HT-29 (cell line): ENCODE measurements at places on chromosomes 11 and 22. TPM values are rescaled to one million over a fixed set of nuclear protein-coding genes. Genes with fewer than 3 reads are reported as not detected.

DNA sequence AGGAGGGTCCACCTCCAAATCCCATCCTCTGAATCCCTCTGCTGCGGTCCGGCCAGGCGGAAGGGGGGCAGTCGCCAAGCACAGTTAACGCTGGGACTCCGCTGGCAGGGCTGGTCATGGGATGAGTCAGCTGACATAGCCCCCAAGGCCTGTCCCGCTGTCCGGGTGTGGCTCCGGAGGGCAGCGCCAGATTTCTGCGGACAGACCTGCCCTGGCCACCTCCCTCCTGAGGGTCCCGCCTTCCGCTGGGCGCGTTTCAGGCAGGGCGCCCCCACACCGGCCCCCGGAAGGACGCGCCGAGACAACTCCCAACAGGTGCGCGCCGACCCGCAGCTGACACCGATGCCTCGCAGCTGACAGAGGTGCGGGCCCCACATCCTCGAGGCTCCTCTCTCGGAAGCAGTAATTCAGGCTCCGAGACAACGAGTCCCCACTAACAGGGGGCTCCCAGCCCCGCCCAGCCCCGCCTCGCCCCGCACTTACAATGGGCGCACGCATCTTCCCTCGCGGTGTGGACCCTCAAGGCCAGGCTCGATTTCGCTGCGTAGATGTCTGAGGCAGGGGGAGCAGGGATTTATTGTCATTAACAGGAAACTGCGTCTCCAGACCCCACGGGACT lies 607 bp downstream of the PLAAT3 start:
- peak; percentile 79 for DNase-seq

GRCh38 chr22:35177811-35178210 lies 79.5 kb upstream of the HMGXB4 start:
- no peak for DNase-seq

The CHRM1 gene
- 0.18 TPM in 1 of 2 replicates, not detected in the other for total RNA-seq

DNA sequence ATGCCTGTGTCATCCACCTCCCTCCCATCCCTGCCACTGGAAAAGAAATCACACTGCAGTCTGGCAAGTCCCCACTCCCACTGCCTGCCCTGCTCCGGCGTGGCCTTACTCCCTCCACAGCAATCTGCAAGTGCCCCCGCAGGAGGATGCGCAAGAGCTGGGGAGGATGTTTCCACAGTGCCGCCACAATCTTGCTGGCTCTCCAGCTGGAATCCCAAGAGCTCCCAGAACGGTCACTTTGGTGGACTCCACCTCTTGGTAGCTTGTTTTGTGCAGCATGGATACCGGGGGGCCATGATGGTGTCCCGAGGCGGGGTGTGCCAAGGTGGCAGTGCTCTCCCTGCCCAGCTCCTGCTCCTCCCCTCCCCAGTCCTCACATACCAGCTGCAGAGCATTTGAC lies 76.3 kb downstream of the MICAL3 start:
- DNase-seq, result no peak

DNA sequence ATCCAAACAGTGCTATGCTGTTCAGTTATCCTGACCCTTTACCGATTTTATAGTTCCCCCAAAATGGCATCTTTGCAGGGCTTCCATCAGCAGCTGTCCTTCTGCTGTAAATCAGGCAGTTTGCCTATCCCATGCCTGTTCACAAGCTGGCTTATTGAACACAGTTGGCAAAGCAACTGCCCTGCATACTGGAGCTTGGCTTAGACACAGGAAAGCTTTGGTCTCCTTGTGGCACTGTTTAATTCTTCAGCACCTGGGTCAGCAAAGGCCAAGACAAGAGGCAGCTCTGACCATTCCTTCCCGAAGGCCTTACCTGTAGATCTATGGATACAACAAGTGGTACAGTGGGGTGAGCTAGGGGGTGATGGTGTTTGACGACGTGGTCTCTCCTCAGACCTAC lies 32.2 kb downstream of the TSPAN18 start:
- no peak for DNase-seq

- DNase-seq, result no peak
Observed at GRCh38 chr11:126496576-126497337, 141.3 kb downstream of the ST3GAL4 start.

- DNase-seq, result peak; percentile 81
Observed at GRCh38 chr22:45911601-45912271, 65.2 kb downstream of the WNT7B start.

The PANX3 gene
- total RNA-seq, result not detected in 2 replicates

- no peak for DNase-seq
Observed at GRCh38 chr22:48849219-48849912, 978.3 kb downstream of the BRD1 start.

The WEE1 gene
- 152 and 157 TPM in 2 replicates for total RNA-seq

DNA sequence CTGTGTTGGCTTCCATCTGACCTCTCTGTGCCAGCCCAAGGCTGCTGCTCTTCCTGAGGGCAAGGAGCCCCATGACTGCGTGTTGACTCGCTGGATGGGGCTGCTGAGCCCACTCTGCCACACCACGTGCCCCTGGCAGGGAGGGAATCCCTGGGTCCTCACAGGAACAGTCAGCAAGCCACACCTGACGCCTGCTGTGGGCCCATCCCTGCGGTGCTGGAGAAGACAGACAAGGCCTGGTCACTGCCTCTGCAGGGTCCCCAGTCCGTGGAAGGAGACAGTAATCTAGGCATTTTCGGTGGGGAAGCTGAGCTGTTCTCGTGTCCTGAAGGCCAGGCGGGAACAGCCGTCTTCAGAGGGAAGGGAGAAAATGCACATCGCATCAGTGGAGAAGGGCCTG lies 10.6 kb upstream of the PPP6R3 start:
- no peak for DNase-seq

The OR5B21 gene
- total RNA-seq, result not detected in 2 replicates

The KBTBD4 gene
- total RNA-seq, result 26.5 and 29.5 TPM in 2 replicates

DNA sequence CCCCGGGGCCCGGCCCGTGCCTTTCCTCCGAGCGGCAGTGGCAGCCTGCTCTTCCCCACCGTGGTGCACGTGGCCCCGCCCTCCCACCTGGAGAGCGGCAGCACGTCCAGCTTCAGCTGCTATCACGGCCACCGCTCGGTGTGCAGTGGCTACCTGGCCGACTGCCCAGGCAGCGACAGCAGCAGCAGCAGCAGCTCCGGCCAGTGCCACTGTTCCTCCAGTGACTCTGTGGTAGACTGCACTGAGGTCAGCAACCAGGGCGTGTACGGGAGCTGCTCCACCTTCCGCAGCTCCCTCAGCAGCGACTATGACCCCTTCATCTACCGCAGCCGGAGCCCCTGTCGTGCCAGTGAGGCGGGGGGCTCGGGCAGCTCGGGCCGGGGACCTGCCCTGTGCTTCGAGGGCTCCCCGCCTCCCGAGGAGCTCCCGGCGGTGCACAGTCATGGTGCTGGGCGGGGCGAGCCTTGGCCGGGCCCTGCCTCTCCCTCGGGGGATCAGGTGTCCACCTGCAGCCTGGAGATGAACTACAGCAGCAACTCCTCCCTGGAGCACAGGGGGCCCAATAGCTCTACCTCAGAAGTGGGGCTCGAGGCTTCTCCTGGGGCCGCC lies 11.9 kb downstream of the C22orf31 start:
- no peak for DNase-seq

GRCh38 chr11:28976801-28977145 lies 868.6 kb downstream of the METTL15 start:
- DNase-seq, result no peak

DNA sequence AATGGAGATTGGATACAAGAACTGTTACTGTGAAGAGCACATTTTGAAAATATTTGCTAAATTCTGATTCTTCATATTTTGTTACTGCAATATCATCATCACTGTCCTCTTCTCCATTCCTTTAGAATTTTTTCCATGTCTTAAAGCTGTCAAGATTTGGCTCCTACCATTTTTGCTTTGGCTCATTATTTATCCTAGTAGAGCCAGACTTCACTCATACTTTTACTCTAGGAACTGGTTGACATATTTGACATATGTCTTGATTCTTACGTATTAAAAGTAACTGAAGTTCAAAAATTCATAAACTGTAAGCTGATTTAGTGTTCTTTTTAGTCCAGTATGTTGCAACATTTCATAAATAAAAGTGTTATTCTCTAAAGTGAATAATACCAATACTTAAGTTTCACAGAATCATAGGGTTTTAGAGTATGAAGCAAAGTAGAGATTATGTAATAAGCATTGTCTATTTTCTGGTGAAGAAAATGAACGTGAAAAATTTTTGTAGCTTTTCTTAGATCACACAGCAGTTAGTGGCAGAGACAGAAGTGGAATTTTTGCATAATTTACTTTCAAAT lies 225.6 kb downstream of the TMEM135 start:
- no peak for DNase-seq

GRCh38 chr11:75703695-75704237 lies 13.9 kb upstream of the MOGAT2 start:
- DNase-seq, result no peak

The CTR9 gene
- 15.9 and 18.5 TPM in 2 replicates for total RNA-seq

The APOL1 gene
- total RNA-seq, result 8.4 and 15.2 TPM in 2 replicates

GRCh38 chr22:39414377-39414776 lies 14.8 kb downstream of the TAB1 start:
- DNase-seq, result no peak

GRCh38 chr11:128564642-128565245 lies 22.6 kb downstream of the ETS1 start:
- no peak for DNase-seq

DNA sequence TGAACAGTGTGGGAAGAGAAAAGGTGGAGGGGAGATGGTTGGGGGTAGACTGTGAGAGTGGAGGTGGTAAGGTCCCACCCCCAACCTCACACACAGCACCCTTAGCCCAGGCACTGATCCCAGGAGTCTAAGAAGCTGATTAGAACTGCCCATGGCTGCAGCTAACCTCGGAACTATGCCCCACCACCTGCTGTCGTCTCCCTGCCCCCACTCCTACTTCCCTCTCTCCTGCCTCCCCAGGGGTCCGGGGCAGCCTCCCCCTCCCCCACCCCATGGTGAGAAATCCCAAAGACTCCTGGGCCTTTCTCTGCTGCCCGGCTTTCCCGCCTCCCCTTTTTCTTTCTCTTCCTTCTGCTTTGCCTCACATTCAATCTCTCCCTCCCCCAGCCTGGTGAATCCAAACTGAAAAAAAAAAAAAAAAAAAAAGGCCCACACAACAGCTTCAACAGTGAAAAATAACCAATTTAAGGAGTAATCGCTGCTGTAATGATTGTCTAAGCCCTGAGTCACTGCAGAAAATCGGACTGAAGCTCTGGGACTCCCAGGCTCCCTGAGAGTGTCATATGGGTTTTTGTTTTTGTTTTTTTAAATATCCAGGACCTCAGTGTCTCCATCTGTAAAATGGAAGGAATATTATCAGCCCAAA lies 9.6 kb upstream of the TP53I11 start:
- DNase-seq, result no peak

The OR52E6 gene
- total RNA-seq, result not detected in 2 replicates

The IGSF22 gene
- total RNA-seq, result 0.03 and 1.8 TPM in 2 replicates

The SPON1 gene
- total RNA-seq, result not detected in 2 replicates

The SORL1 gene
- 43.6 and 49.8 TPM in 2 replicates for total RNA-seq

GRCh38 chr11:77107950-77108349 lies 5.3 kb downstream of the OMP start:
- peak; percentile 90 for DNase-seq

DNA sequence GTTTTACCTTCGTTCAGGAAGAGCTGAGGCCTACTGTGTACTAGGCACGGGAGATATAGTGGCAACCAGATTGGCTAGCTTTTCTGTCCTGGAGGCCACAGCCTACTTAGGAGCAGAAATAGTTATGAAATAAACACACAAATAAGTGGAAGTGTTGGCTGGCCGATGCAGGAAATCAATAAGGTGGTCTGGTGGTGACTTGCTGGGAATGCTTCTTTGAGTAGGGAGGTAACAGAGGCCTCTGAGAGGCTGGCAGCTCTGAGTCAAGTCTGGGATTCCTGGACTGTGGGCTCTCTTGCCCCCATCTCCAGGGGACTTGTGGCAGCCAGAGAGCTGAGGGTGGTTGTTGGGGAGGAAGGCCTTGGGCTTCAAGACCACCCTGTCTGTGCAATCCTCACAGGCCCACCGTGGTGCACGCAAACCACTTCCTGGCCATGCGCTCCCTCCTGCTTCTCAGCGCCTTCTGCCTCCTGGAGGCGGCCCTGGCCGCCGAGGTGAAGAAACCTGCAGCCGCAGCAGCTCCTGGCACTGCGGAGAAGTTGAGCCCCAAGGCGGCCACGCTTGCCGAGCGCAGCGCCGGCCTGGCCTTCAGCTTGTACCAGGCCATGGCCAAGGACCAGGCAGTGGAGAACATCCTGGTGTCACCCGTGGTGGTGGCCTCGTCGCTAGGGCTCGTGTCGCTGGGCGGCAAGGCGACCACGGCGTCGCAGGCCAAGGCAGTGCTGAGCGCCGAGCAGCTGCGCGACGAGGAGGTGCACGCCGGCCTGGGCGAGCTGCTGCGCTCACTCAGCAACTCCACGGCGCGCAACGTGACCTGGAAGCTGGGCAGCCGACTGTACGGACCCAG lies 4.1 kb downstream of the SERPINH1 start:
- no peak for DNase-seq

DNA sequence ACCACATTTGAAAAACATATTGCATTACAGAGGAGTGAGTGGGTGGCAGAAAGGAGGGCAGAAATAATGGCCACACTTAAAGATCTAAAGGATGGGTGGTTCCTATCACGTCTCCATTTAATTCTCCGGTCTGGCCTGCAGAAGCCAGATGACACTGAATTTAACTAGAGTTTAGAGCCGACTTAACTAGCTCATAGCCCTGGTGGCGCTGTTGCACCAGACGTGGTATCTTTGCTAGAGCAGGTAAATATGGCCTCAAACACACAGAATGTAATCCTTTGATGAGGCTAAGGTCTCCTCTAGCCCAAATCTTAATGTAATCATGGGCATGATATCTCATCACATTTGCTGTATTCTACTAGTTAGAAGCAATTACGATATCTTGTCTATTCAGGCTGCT lies 51.5 kb upstream of the GAL start:
- DNase-seq, result peak; percentile 87

DNA sequence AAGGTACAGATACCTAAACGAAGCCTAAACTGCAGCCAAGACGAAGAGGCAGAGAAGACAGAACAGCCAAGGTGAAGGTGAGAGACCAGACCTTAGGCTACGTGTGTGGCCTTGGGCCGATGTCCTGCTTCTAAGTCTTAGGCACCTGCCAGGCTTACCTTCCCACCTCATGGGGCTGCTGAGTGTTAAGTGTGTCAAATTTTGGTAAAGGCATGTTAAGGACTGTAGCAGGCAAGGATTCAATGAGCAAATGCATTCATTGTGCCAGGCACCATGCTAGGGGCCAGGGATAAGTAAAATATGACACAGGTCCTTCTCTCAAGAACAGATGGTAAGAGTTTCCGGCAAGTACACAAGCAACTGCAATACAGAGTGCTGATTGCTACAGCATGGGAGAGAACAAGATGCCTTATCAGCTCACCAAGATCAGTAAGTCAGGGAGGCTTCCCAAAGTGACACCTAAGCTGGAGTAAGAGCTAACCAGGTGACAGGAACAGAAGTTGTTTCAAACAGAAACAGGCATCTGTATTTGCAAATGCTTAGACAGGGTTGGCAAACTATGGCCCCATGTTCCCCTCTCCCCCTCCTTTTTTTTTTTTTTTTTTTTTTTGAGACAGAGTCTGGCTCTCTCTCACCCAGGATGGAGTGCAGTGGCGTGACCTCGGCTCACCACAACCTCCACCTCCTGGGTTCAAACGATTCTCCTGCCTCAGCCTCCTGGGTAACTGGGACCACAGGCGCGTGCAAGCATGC lies 46.7 kb downstream of the CLTCL1 start:
- DNase-seq, result no peak
